Activated CD8-positive, alpha-beta memory T cell treated with anti-CD3 and anti-CD28 coated beads for 1 hour (primary cell): ENCODE measurements at places on chromosomes 7 and 10.

DNA sequence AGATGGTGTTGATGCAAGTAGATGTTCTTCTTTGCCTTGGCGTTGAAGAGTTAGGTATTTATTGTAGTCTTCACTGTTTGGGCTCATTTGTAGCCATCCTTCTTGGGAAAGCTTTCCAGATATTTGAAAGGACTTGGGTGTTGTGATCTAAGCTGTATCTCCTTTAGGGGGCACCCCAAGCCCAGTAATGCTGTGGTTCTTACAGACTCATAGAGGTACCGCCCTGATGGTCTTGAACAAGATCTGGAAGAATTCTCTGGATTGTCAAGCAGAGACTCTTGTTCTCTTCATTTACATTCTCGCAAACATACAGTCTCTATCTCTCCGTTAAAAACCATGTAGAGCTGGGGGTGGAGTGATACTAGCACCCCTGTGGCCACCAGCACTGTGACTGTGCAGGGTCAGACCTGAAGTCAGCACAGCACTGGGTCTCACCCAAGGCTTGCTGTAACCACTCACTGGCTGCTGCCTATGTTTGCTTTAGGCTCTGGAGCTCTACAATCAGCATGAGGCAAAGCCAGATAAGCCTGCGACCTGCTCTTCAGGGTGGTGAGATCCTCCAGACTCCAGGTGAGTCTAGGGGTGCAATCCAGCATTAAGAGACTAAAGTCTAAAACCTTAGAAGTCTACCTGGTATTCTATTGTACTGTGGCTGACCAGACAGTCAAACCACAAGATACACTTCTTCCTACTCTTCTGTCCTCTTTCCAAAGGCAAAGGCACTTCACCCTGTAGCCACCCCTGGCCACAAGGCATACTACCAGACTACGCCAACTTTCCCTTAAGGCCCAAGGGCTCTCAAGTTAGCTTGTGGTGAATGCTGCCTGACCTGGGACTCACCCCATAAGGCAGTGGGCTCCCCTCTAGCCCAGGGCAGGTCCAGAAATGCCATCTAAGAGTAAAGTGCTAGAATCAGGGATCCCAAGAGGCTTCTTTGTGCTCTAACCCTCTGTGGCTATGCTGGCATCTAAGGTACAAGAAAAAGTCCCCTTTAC is 209.7 kb upstream of the TMEM196 start:
- no peak for DNase-seq

DNA sequence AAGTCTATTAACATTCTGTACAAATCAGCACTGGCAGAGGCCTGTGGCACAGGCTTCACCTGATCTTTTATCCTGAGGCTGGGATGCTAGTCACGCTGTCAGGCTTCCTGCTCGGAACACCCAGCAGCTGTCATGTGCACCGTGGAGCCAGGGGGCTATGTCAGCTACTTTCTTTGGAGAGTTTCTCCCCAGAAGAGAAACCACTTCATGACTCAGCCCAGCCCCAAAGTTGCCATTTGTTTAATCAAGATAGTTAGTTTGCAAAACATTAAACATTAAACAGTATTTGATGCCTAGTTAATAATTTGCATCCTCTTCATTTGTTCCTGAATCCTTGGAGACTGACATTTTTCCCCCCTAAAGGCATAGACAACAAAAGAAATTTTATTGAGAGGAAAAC is at the start of gene HABP2:
Gene HABP2 (plus strand): TSS at position 353 of the 400 bp plus-strand sequence. CDS start 69 bp downstream, outside the sequence.
- no peak for DNase-seq

GRCh38 chr7:127937066-127937680 is 94.1 kb downstream of the LRRC4 start:
- DNase-seq, result no peak

DNA sequence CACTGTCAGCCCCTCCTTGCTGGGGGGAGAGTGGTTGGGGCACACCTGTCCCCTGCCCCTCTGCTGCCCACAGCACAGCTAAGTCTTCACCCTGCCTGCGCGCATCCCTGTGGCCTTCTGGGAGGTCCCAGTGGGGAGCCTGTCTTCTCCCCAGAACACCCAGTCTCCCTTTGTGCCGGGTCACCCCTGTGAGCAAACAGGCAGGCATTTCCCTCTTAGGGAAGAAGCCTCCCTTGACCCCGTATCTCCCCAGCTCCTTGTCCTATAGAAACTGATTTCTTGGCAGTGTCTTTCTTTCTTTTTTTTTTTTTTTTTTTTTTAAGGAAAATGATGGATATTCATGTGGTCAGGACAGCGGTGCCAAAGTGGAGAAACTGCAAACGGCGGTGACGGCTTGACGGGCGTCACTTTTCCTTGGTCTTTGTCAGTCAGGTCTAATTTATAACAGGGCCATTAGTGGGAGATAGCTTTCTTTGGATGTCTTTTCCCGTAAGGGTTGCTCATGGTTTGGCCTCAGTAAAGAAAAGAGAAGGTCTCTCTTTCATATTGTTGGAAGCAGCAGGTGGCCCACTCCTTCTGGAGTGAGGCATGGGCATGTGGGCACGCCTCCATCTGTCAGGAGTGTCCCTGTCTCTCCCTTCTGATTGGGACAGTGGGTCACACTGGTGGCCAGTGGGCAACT is 115.3 kb downstream of the NKX6-2 start:
- DNase-seq, result no peak

GRCh38 chr7:76352193-76352592 is 6.6 kb downstream of the YWHAG start:
- no peak for DNase-seq

GRCh38 chr7:39507866-39508551 is 58.2 kb upstream of the YAE1 start:
- DNase-seq, result no peak

DNA sequence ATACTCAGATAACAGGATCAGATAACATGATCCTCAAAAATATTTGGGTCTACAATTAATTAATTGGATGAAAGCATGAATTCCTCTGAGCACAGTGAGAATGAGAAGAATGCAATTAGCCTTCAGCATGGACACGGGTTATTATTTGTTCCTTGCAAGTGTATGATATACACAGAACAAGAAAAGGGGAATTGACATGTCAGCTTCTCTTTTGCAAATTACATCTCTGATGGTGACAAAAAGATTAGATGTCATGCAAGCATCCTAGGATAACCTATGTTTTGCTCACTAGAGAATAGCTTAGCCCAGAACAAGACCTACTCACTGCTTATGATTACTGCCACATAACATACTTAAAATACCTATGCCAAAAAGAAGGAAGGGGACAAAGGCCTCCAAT is 120.3 kb downstream of the ABLIM1 start:
- no peak for DNase-seq

- no peak for DNase-seq
Observed at GRCh38 chr10:104449391-104449790, 95.8 kb downstream of the CFAP58 start.

DNA sequence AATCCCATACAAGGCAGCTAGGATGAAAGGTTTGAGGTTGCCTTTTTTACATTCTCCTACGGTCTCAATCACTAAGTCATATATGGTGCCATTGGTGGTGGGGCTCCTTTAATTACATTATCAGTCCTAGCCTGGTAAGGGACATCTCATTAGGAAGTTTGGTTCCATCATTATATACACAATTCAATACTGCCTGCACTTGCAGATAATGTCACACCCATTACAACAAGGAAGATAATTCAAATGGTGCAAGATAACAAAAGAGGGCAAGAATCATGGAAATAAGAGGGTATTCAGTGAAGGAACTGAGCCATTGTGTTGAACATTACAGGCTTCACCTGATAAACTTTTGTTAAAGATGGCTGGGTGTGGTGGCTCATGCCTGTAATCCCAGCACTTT is 1.7 kb upstream of the TMEM248 start:
- no peak for DNase-seq

DNA sequence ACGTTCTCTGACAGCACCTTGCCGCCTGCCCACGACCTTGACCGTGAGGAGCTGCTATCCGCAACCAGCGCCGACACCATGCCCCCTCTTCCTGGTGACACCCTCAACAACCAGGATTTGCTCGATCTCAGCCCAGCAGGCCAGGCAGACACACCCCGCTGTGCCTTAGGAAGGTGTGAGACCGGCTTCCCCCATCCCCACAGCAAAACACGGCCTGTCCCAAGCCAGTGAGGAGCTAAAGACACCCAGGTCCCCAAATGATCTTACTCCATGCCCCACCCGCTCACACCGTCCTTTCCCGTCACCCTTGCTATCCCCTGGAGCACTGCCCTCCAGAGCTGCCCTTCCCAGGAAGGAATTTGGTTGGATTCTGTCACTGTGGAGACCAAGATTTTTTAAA is 21.3 kb upstream of the TTYH3 start:
- no peak for DNase-seq

GRCh38 chr10:95309958-95310357 is 19.2 kb upstream of the PDLIM1 start:
- DNase-seq, result no peak

DNA sequence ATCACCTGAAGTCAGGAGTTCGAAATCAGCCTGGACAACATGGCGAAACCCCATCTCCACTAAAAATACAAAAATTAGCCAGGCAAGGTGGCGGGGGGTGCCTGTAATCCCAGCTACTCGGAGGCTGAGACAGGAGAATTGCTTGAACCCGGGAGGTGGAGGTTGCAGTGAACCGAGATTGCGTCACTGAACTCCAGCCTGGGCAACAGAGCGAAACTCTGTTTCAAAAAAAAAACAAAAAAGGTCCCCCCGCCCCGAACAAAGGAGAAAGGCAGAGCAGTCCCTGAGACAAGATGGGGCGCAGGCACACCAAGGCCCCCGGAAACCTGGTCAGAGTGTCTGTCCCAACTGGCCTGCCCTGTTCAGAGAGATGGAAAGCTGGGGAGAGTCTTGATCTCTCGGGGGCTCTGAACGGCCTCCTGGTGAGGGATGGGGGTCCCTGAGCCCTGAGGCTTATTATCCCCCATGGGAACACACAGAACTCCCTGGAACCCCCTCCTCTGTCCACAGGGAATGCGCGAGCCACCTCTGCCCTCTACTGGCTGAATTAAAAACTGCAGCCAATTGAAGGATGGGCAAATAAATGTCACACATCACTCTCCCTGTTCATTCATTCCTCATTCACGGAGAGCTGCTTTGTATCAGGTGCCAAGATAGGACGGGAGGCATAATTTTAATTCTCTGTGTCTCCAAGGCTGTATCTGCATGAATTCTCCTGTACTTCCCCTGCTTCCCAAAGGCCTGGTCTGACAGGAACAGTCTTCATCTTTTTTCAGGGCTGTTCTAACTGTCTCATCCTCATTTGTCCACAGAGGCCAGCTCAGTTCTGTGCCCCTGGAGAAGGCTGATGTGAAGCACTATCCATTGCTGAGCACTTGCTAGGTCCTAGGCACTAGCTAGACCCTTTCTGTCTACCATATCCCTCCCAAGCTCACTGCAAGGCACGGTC is 28.9 kb downstream of the MAT1A start:
- no peak for DNase-seq

GRCh38 chr7:55731931-55732330 is 130.6 kb downstream of the SEPTIN14 start:
- DNase-seq, result no peak

DNA sequence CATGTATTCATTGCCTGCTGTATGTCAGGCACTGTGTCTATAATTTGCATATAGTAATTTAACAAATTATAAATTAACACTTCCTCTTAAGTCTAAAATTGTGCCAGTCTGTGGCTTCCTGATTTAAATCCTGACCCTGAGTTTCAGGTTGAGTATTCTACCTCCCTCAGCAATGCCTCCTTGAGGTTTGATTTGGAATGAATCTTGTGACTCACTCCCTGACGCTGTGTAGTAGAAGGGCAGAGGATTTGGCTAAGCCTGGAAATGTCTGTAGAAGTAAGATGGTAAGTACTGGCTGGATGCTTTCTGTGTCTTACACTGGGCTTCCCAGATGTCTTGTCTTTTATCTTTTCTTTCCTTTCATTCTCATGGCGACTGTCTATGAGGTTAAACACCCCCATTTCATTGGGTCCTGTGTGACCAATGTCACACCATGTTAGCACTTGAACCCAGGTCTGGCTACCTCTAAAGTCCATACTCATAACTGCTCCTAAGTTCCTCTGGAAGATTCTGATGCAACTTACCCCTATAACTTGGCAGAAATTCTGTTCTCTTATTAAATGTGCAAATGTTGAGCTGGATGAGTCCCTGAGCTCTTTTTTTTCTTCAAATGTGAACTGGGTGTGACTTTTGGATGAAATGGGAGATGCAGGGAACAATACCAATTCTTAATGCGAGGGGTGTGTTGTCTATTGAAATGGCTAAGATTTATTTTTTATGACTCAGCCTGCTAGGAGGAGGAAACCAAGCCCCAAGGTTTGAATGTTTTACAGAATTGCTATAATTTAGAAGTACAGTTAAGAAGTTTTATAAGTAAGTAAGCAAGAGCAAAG is 48.5 kb downstream of the PLCE1 start:
- no peak for DNase-seq
